Foreskin keratinocyte (primary cell): ENCODE measurements at places on chromosomes 5 and 9. TPM values are rescaled to one million over a fixed set of nuclear protein-coding genes. Genes with fewer than 3 reads are reported as not detected.

The PCDHGA5 gene
- total RNA-seq = 0.03 TPM in 1 of 2 replicates, not detected in the other

The GFPT2 gene
- total RNA-seq = 0.04 and 0.07 TPM in 2 replicates

The WDR31 gene
- total RNA-seq = 0.71 and 1.5 TPM in 2 replicates

The FOXD4L6 gene
- not detected in 2 replicates for total RNA-seq

The DND1 gene
- 0.35 and 0.44 TPM in 2 replicates for total RNA-seq

The TAF1L gene
- total RNA-seq = not detected in 2 replicates

The PDE8B gene
- total RNA-seq = not detected in 2 replicates

The GABRP gene
- total RNA-seq = not detected in 2 replicates

The QRFP gene
- not detected in 2 replicates for total RNA-seq

The SEMA6A gene
- 0.34 and 0.49 TPM in 2 replicates for total RNA-seq

The STXBP1 gene
- total RNA-seq = 20.2 and 20.6 TPM in 2 replicates

The PDLIM7 gene
- 71.7 and 77.8 TPM in 2 replicates for total RNA-seq

The GPR150 gene
- 0.07 TPM in 1 of 2 replicates, not detected in the other for total RNA-seq

- DNase-seq = peak; percentile 69
Observed at GRCh38 chr9:83920469-83920926, 734 bp downstream of the KIF27 start.

GRCh38 chr5:154878642-154879335 lies 20.4 kb downstream of the CNOT8 start:
- DNase-seq = peak; percentile 48

GRCh38 chr9:33135470-33135958 lies 31.6 kb downstream of the B4GALT1 start:
- DNase-seq = no peak

GRCh38 chr9:93684161-93684765 lies 107.9 kb downstream of the PHF2 start:
- no peak for DNase-seq

GRCh38 chr9:28272127-28272526 lies 698.8 kb upstream of the C9orf72 start:
- DNase-seq = no peak

GRCh38 chr5:112217843-112218579 lies 201.1 kb downstream of the EPB41L4A start:
- no peak for DNase-seq

DNA sequence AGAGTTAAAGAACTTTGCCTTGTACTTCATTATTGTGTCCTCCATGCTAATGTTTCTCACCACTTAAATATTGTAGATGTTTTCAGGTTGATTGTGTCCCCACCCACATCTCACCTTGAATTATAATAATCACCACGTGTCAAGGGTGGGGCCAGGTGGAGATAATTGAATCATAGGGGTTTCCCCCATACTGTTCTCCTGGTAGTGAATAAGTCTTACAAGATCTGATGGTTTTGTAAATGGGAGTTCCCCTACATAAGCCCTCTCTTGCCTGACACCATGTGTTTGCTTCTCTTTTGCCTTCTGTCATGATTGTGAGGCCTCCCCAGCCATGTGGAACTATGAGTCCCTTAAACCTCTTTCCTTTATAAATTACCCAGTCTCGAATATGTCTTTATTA lies 248.3 kb downstream of the FBXL7 start:
- DNase-seq = peak; percentile 59

DNA sequence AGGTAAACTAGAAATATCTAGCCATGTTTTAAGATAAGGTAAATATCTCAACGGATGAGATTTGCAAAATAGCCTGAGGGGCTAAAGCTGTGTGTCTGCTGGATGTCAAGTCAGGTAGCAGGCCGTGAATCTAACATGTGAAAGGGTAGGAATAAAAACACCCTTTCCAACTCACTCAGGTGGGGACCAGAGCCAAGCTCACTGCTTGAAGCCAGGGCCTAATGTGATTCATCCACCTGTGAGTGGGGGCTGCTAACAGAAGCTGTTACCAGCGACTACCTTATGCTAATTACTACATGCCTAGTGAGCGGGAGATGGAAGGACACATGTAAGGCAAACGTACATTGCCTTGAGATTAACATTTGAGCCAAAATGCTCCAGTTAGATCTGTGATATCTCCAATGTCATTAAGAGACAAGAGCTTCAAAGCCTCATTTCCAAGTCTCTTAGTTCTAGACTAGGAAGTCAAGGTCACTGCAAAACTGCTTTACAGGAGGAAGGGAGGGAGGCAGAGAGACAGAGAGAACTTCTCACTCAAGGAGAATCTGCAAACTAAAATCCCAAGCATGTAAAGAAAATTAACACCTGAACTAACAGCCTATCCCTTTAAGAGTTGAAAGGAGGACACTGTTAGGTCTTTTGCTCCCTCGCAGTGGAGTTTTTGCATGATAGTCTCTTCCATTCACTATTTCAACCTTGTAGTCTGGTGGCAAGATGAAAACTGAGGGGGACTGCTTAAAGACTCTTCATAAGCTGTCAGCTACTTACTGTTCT lies 141.6 kb upstream of the RPS23 start:
- DNase-seq = no peak

DNA sequence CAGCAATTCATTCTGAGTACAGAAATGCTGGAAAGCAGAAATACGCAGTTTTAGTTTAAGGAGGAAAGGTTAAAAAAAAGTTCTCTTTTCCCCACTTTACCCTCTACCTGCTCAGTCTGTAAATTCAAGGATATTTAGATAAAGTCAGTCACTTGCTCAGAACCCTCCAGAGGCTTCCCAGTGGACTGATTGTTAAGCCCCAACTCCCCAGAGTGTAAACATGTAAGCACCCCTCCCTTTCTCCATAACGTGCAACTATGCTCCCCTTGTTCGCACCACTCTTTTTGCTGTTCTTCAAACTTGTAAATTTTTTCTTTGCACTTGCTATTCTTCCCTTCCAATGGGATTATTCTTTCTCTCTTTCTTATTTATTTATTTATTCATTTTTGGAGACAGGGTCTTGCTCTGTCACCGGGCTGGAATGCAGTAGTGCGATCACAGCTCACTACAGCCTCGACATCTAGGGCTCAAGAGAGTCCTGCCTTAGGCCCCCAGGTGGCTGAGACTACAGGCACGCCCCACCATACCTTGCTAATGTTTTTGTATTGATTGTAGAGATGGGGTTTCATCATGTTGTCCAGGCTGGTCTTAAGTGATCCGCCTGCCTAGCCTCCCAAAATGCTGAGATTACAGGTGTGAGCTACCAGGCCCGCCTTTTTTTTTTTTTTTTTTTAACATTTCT lies 32.5 kb upstream of the ERBIN start:
- no peak for DNase-seq

DNA sequence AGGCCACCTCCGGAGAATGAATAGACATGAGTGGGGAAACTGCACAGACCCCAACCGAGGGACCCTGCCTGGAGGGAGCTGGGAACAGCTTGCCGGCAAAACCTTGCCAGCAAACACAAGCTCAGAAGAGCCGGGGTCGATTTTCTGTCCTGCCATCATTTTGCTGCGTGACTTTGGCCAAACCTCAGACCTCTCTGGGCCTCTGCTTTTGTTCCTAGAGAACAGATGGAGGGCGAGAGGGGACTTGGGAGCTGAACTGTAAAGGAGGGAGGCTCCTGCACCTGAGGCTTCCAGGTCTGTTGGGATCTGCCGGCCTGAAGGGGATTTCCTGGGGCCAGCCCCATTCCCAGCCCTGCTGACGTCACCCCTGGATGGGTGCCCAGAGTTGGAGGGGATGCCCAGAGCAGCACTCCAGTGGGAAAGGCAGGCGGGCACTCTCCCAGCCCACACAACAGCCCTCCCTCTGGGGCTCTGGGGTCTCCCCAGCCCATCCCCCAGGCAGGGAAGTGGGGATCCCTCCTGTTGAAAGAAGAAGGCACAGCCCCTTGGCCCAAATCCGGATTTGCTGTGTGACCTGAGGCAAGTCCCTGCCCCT lies 40.4 kb upstream of the SYNPO start:
- peak; percentile 93 for DNase-seq

DNA sequence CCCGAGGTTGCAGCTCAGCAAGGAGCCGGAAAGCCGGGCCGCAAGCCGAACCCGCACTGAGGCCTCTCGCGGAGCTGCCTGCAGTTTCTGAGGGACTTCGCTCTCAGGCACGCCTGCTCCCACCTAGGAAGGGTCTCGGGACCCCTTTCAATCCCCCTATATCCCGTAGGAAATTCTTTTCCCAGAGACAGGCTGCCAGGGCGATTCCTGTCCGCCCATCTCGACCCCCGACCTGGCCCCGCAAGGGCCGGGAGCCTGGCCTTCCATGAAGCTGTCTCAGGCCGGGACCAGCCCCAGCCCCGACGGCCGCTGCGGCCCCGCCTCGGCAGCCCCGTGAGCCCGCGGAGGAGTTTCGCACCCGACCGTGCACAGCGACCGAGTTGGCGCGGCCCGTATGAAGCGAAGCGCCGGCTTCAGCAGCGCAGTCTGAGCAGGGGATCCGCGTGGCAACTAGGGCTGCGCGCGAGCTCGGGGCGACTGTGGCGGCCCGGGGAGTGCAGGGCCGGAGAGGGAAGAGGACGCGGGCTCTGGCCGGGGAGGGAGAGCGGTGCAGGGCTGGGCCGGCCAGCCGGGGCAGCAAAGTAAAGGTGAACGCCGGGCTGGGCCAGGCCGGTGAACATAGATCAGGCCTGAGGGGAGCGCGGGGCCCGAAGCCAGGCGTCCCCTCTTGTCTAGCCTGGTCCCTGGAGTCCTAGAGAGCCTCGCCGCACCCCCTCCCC lies 977 bp upstream of the PRDM12 start:
- DNase-seq = no peak

DNA sequence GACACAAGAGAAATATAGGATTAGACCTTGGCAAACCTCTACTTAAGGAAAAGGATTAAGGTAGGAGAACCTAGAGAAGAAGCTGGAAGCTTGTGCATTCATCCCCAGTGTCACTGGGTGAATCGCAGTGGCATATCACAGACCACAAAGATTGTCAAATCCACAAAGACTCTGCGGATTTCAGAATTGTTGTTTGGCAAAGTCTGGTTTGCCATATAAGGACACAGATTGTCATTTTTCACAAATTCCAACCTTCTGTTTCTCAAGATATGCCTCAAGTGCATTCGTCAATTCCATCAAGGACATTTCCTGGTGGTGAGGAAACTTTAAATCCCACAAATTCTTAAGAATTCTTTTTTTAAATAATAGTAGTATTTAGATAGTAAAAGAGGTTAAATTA lies 395.1 kb upstream of the PAPPA start:
- DNase-seq = no peak

GRCh38 chr9:90340421-90340820 lies 302.2 kb downstream of the DIRAS2 start:
- peak; percentile 42 for DNase-seq

- no peak for DNase-seq
Observed at GRCh38 chr9:29001006-29001405, 1427.7 kb upstream of the C9orf72 start.

GRCh38 chr9:137412431-137412830 lies 10.5 kb downstream of the EXD3 start:
- no peak for DNase-seq

GRCh38 chr5:73615085-73615484 lies 10.9 kb upstream of the ARHGEF28 start:
- DNase-seq = peak; percentile 90

DNA sequence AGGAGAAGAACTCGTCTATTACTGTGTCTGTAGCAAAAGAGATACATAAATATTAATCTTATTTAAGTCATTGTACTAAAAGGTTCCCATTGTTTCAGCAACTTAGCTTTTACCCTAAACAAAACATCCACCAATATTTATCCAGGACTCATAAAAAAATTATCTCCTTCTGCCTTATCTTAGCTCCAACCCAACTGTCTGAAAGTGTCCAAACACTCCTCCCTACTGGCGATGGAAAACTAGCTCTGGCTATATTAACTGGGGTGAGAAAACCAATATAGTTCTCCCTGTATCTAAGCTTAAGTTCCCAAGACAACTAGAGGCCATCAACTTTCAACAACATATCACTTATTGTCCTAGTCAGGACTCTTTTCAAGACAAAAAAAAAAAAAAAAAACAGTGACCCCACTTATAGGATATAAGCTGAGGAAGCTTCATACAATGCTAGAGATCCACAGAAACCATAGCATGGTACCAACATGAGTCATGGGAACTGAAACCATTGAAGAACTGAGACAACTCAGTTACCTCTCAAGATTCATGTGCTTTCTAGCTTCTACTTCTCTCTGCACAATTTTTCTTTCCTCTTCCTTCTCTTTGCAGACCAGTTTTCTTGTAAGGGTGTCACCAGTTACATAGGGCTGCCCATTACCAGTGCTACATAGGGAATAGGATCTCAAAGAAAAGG lies 150.7 kb upstream of the RASA1 start:
- DNase-seq = no peak

GRCh38 chr5:76479973-76480667 lies 77.0 kb downstream of the IQGAP2 start:
- DNase-seq = no peak

DNA sequence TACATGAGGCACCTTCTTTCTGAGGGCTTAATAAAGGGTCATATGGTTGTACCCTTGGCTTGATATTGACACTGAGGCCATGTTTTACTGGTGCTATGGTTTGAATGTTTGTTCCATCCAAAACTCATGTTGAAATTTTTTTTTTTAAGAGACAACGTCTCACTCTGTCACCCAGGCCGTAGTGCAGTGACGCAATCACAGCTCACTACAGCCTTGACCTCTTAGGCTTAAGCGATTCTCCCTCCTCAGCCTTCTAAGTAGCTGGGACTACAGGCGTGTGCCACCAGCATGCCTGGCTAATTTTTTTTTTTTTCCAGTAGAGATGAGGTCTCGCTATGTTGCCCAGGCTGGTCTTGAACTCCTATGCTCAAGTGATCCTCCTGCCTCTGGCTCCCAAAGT lies 20.9 kb downstream of the FAM151B start:
- no peak for DNase-seq

DNA sequence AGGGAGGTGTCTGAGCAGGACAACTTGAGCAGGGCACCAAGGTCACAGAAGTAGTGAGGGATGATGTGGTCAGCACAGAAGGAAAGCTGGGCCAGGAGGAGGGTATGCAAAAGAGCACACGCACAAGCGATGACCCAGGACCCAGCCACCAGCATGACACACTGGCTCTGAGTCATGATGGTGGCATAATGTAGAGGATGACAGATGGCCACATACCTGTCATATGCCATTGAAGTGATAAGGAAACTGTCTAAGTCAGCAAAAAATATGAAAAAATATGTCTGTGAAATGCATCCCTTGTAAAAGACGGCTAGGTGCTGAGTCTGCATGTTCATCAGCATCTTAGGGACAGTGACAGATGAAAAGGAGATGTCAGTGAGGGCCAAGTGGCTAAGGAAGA lies 380 bp downstream of the OR1J1 start:
- no peak for DNase-seq

DNA sequence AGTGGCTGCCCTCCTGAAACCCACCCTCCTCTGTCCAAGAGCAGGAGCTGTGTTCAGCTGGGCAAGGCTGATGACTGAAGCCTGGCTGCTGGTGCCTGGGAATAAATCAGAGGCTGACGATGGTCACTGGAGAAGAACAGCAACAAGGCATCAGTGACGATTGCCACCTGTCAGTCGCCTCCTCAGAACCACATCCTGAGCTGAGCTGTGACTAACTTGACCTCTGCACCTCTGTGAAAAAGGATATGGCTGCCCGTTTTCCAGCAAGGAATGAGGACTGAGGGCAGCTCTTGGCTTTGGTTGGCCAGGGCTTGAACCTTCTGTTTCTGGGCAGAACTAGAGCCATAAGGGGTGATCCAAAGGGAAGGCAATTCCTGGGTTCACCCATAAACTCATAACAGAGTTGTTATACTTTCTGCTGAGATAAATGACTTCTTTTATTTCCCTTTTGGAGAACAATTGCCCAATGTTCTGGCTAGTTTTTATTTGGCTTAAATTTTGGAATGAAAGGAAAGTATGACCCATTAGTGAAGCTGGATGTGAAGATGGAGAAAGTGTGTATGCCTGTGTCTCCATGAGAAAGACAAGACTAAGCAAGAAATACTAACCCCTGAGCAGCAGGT lies 40.1 kb downstream of the TRIP13 start:
- no peak for DNase-seq

GRCh38 chr5:108810717-108811116 lies 63.0 kb downstream of the FER start:
- DNase-seq = peak; percentile 65
